ENCODE measurements at places on chromosomes 12 and 14.

- no peak for DNase-seq
These were observed 90.4 kb upstream of the CCDC91 start for GRCh38 chr12:28099871-28100270.

- no peak for DNase-seq
These were observed 114.9 kb downstream of the ANO2 start for GRCh38 chr12:5830111-5830510.

- DNase-seq: no peak
These were observed 10.9 kb upstream of the TRPV4 start for GRCh38 chr12:109844091-109844490.

DNA sequence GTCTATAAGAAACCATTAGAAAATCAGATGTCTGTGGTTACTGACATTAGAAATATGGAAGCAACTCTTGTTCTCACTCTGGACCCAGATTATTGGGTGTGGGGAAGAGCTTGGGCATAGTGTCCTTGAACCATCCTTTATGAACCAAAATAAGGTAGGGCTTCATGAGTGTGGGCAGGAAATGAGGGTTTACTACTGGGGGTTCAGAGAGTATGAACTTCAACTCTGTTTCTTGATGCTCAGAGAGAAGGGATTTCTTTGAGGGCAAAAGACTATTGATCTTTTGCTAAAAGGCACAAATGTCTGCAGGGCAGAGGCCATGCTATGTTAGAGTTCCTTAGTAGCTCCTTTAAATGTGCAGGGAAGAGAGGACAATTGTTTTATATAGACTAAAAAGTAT, 183.3 kb upstream of the ATP2B1 start:
- DNase-seq: no peak

- DNase-seq: no peak
These were observed 465 bp upstream of the FGD4 start for GRCh38 chr12:32398816-32399369.

DNA sequence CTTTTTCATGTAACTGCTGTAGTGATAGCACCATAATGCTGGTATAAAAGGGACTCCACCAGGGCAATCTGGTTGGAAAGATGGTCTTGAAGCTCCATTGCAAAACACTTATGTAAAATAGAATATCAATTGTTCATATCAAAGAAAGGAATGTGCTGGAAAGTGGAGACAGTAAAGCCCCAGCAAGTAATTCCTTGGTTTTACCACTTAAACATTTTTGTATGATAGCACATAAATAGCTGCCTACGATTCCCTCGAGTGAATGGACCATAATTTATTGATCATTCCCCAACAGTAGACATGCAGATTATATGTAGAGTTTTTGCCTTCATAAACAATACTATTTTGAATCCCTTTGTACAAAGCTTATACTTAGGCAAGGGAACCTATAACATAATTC, 275.4 kb downstream of the PAWR start:
- no peak for DNase-seq

DNA sequence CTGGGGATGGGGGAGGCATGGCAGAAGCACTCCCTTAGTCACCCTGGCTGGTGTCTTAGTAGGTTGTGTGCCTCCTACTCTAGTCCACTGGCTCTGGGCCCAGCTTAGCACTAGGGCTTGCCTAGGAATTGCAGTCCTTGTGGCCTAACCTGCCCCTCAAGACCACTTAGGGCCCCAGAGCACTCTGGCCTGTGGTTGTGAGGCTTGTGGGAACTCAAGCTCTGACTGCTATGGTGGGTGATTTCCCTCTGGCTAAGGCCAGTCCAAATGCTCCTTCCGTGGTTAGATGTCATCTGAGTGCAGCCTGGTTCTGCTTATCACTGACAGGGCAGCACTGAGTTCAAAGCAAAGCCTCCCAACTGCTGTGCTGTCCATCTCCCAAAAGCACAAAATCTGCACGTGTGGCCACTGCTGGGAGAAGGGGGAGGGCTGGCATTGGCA, 20.2 kb downstream of the FGD4 start:
- DNase-seq: peak; percentile 61

GRCh38 chr12:108560752-108561719, at the start of gene SART3:
Gene SART3, minus strand, starts transcription at chr12:108561173. Its CDS starts 19 bp downstream, at chr12:108561154.
- DNase-seq: peak; percentile 88

GRCh38 chr14:102711207-102711606, 66.0 kb upstream of the TRAF3 start:
- DNase-seq: no peak

DNA sequence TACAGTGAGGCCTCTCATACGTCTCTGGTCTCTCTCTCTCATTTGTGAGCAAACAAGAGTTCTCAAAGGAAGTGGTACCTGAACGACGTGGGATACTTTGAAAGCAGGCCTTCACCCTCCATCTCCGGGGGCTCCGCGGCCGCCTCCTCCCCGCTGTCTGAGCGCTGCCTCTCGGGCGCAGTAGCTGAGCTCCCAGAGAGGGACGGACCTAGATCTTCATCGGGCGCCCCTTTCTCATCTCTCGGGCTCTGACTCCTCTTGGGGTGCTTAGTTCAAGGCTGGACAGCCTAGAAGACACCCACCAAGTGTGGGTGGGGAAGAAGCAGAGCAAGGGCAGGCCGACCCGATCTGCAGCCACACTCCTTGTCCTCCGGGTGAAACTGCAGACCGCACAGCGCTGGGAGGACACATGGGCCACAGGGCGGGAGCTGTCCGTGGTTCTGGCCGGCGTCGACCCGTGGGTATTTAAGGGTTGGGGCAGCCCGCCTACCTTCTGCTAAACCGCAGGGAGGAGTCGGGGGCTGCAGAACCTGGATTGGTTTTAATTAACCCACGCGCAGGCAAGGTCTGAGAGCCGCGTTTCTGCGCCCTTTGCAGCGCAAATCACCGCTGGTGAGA, 92.7 kb downstream of the PAH start:
- DNase-seq: no peak

- peak; percentile 70 for DNase-seq
These were observed 508.1 kb downstream of the PCNX1 start for GRCh38 chr14:71415404-71415690.

GRCh38 chr14:101197595-101198397, 294.3 kb upstream of the RTL1 start:
- DNase-seq: no peak

GRCh38 chr14:58770491-58770982, 132.8 kb downstream of the DACT1 start:
- DNase-seq: no peak

DNA sequence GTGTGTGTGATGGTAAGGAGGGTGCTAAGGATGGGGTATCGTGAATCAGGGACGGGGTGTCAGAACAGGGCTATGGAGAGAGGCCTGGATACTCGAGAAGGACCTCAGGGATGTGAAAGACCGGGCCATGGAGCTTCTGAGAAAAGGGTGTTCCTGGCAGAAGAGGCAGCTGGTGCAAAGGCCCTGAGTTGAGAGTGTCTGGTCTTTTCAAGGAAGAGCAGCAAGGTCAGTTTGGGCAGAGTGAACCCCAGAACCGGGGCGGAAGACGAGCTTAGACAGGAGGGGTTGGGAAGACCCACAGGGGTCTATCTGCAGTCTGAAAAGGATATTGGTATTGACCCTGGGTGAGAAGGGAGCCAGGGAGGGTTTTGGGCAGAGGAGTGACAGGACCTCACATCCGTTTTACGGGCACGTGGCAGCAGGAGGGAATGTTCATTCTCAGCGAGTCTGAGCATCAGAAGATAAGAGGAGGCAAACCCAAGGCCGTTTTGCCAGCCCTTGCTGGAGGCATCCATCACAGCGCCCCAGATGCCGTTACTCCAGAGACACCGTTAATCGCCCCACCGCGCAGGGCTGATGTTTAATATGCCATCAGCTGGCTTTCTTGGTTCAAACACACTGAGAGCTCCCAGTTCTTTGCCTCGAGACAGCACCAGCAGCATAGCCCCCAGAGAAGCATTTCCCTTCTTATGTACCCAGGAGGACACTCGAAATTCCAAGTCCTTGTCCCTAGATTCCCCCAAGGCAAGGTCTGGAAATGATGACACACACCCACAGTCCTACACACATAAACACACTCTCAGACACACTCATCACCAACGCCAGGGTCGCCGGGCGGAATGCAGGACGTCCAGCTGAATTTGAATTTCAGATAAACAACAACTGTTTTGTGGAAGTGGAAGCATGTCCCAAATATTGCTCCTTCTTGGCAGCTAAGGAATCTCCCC, 41.4 kb upstream of the EML1 start:
- DNase-seq: peak; percentile 72

DNA sequence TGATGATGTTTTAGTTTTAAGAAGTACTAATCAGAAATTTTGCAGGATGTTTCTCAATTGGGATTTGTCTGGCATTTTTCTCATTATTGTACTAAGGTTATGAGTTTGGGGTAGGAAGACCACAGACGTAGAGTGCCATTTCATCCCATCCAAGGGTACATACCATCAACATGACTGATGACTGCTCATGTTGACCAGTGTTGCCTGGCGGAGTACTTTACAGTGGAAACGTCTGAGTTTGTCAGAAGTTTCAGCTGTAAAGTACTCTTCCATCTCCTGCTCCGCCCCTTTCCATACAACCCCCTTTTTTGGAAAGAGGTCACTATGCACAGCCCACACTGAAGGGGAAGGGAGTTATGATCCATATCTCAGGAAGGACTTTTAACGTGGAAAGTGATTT, 74.2 kb downstream of the RCOR1 start:
- no peak for DNase-seq

DNA sequence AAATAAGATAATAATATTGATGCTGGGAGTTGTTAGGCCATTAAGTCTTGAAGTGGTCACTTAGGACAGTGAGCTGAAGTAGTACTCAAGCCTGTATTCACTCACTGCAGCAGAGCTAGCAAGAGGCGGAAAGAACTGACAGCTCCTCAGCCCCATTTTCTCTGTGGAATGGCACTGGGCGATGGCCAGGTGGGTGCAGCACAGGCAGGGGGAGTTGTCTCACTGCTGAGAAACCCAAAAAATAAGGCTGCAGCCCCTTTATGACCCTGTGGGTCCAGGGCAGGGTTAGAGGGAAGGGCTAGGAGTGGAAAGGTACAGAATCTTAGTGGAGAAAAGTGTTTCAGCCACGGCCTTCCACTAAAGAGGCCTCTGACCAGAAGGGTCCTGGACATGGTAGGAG, 35.5 kb downstream of the PDZRN4 start:
- DNase-seq: no peak
